Activated CD4-positive, alpha-beta T cell treated with anti-CD3 and anti-CD28 coated beads, Interleukin-2, amount 10 ng/mL, durations not matched to agents 24 days and 14 days (primary cell): ENCODE measurements at places on chromosomes 3 and 15. TPM values are rescaled to one million over a fixed set of nuclear protein-coding genes. Genes with fewer than 3 reads are reported as not detected.

Gene LMCD1
- 0.52 and 0.93 TPM in 2 replicates for total RNA-seq

GRCh38 chr15:64681424-64682024 lies 93.9 kb downstream of the RBPMS2 start:
- peaks cover 63% of the 10 kb centered on the region for H3K36me3 ChIP-seq
- no peak overlapping the region for H3K27ac ChIP-seq
- DNase-seq, result no peak
- no peak overlapping the region for H3K4me3 ChIP-seq
- peaks cover 6% of the 10 kb centered on the region for H3K4me1 ChIP-seq

Gene CACNA1D
- 0.62 and 0.77 TPM in 2 replicates for total RNA-seq

DNA sequence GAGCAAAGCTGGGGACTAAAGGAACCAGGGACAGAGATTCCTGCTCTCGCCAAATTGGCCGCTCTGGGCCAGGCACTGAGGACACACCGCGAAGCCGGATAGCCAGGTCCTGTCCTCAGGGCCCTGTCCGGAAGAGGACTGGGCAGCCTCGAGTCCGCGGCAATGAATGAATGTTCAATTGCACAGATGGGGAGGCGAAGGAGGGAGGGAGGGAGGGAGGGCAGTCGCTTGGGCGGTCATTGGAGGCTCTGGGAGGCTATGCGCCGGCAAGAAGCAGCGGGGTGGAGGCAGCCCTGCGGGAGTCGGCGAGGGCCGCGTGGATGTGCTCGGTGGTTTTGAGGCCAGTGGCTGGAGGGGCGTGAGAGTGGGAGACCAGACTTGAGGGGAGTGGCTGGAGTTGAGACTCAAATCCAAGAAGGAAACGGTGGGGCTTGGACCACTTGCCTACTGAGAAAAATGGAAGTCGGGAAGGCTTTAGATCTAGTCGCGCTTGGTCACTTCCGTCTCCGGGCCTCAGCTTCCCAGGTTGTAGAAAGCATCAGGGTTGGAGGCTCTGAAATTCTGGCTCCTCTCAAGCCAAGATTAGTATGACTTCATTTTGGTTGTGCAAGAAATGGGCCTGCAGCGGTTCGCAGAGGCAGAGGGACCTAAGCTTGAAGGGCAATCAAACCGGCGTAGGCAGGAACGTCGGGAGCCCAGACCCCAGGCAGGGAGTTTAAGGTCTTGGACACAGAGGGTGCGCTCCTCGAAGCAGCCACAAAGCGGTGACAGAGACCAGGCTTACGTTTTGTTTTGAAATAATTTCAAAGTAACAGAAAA lies 21.1 kb upstream of the PLXND1 start:
- H3K36me3 ChIP-seq, result no peaks in the 10 kb centered on the region
- peak overlapping the region; percentile 94 for H3K4me3 ChIP-seq
- peaks cover 11% of the 10 kb centered on the region for H3K27me3 ChIP-seq

Gene CLRN1
- total RNA-seq, result not detected in 2 replicates

GRCh38 chr3:62558549-62559112 lies 185.3 kb upstream of the FEZF2 start:
- H3K27ac ChIP-seq, result no peak overlapping the region
- no peaks in the 10 kb centered on the region for H3K4me1 ChIP-seq
- no peak for DNase-seq
- no peaks in the 10 kb centered on the region for H3K36me3 ChIP-seq
- H3K4me3 ChIP-seq, result no peak overlapping the region

Gene MPI
- 63.9 and 64.4 TPM in 2 replicates for total RNA-seq

DNA sequence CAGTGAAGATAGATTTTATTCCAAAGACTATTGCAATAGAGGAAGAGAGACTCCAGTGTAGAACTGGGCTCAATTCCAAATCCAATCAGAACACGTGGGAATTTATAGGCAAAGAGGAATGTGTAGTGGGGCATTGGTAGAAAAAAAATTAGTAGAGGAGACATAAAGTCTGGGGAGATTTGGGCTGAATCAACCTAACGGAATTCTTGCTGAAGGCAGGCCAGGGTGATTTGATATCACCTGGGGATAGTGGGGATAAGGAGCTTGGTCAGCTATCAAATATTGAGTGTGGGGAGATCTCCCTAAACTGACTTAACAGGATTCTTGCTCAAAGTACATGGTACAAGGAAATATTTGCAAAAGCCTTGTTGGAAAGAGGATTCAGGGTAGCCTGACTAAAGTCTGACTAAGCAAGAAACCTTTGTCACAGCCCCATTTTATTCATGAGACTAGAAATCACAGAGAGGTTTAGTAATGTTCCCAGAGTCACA lies 29.6 kb downstream of the SST start:
- H3K4me3 ChIP-seq, result no peak overlapping the region
- H3K4me1 ChIP-seq, result no peaks in the 10 kb centered on the region
- H3K27ac ChIP-seq, result no peak overlapping the region
- H3K36me3 ChIP-seq, result no peaks in the 10 kb centered on the region
- no peak for DNase-seq

DNA sequence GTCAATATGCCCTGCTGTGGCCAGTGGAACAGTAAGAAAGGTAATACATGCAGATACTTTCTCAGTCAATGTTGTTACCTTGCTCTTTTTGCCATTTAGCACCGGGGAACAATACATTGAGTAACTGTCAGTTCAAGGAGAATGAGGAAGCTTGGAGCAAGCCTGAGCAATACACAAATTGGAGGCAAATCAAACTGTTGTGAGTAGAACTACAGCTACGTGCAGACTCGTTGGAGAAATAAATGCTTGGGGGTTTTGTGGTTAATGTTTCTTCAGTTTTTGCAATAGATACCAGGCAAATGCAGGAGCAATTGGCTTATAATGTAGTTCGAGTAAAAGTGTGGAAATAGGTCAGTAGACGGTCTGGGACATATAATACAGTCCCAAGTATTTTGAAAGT lies 587.3 kb upstream of the ROBO1 start:
- H3K27ac ChIP-seq, result no peak overlapping the region
- H3K4me1 ChIP-seq, result no peaks in the 10 kb centered on the region
- H3K4me3 ChIP-seq, result no peak overlapping the region
- no peaks in the 10 kb centered on the region for H3K27me3 ChIP-seq
- no peak for DNase-seq
- H3K36me3 ChIP-seq, result no peaks in the 10 kb centered on the region

Gene LRTM1
- total RNA-seq, result not detected in 2 replicates

Gene ERICH6
- total RNA-seq, result not detected in 2 replicates

DNA sequence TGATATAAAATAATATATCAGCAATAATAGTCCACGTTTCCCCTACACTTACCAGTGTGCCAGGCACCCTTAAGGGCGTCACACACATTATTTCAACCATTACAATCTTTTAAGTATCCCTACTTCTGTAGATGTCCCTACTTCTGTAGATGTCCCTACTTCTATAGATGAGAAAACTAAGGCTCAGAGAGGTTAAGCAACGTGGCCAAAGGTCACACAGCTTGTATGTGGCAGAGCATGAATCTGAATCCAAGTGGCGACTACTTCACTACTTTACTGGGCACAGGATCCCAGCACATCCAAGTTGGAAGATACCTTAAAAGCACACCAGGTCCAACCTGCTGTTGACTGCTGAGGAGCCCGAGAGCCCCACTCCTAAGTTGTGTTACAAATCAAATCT lies 77.5 kb downstream of the TLE3 start:
- no peak overlapping the region for H3K4me3 ChIP-seq
- no peak for DNase-seq
- H3K36me3 ChIP-seq, result peaks cover 1% of the 10 kb centered on the region

Gene SPSB4
- total RNA-seq, result 0.07 TPM in 1 of 2 replicates, not detected in the other

DNA sequence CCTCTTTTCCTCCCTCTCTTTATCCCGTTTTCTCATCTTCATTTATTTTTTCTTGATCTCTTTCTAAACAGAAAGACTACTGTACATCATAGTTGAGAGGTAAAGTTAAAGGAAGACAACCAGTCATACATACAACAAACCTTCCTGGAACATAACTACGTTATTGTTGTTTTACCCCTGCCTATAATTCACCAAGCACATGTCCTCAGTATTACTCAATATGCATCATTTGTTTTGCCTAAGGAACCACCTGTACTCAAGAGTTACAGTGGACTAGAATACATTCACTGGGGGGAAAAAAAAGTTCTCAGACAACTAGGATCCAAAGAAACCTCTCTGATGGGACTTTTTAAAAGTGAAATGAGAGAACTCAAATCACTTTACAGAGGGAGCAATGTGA lies 344.7 kb upstream of the RBMS3 start:
- no peak for DNase-seq
- H3K4me3 ChIP-seq, result peak overlapping the region; percentile 50
- H3K27me3 ChIP-seq, result no peaks in the 10 kb centered on the region

Gene FOXB1
- 0.54 and 0.68 TPM in 2 replicates for total RNA-seq

DNA sequence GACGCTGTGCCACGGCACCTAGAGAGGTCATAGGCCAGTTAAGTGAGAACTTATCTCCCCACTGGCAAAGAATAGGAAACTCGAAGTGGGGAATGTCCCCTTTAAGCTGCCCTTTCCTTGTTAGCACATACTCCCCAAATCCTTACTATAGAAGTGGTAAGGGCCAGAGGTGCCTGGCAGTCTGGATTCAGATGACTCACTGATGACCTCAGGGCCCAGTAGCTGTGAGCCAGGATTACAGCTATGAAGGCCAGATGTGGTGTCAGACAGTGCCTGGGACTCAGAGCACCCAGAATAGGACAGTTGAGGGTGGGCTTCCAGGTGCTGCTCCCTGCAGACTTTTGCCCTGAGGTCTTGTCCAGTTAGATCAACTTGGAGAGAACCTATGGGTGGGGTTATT lies 37.7 kb downstream of the PDIA5 start:
- no peak overlapping the region for H3K27ac ChIP-seq
- no peak for DNase-seq
- peaks cover 32% of the 10 kb centered on the region for H3K36me3 ChIP-seq
- no peaks in the 10 kb centered on the region for H3K27me3 ChIP-seq
- H3K4me3 ChIP-seq, result no peak overlapping the region
- H3K4me1 ChIP-seq, result no peaks in the 10 kb centered on the region

Gene SLC22A14
- not detected in 2 replicates for total RNA-seq
